ENCODE measurements at places on chromosomes 7 and 10.
A peak's percentile ranks its signal among the peaks of the same experiment; 100 is the strongest.

- no peak for DNase-seq
These were observed 196.6 kb downstream of the TRIL start for GRCh38 chr7:28761505-28761904.

- peak; percentile 91 for DNase-seq
These were observed 717 bp downstream of the ADCY1 start for GRCh38 chr7:45574669-45575500.

DNA sequence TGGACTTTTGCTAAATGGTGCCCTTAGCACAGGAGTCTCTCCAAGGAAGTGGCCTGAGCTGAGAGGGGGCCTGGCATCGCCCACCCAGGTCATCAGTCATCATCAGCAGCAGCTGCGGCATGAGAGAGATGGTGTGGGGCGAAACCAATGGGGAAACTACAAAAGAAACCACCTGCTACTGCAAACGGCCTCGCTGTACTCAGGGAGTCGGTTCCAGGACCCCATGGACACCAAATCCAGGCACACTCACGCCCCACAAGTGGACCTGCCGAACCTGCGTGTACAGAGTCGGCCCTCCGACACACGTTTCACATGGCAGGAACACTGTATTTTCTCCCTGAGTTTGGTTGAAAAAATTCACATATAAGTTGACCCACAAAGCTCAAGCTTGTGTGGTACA is 37.8 kb downstream of the DIP2C start:
- no peak for DNase-seq

DNA sequence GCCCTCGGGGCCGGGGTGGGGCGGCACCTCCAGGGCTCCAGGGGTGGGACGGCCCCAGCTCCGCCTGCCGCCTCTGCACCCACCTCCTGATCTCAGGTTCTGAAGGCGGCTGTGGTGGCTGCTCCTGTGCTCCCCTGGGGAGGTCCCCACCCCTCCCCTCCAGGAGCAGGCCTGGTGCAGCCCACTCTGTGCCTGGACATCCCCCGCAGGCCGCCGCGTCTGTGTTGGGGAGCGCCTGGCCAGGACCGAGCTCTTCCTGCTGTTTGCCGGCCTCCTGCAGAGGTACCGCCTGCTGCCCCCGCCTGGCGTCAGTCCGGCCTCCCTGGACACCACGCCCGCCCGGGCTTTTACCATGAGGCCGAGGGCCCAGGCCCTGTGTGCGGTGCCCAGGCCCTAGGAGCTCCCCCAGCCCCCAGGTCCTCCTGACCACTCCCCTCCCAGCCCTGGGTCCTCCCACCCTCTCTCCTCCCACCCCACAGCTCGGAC is 5.5 kb downstream of the CYP2W1 start:
- no peak for DNase-seq

DNA sequence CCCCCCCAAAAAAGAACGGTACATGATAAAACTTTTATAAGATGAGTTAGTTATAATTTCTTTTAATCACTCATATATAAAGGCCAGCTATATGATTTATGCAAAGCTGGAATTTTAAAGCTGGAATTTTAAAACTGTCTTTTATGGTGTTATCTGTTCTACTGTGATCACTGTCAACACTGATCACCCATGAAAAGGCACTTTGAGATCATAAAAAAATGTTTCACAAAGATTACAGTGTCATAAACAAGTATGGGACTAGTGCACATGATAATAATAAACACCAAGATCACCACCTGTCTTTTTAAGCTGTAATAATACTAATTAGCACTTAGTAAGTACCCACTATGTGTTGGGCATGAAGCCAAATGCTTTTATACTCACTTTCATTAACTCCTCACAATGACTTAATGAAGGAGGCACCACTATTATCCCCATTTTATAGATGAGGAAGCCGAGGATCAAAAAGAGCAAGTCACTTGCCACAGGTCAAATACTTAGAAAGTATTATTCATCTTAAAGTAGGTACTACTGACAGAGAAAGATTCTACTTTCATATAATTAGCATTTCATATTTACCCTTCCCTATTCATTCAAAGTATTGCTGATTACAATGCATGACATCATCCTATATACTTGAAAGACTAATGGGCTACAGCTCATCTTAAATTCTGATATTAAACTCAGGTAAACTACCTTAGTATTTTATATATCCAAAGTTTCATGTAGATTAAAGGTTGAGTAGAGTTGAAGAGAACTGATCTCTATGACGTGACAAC is 8.3 kb upstream of the RHOBTB1 start:
- DNase-seq = no peak

DNA sequence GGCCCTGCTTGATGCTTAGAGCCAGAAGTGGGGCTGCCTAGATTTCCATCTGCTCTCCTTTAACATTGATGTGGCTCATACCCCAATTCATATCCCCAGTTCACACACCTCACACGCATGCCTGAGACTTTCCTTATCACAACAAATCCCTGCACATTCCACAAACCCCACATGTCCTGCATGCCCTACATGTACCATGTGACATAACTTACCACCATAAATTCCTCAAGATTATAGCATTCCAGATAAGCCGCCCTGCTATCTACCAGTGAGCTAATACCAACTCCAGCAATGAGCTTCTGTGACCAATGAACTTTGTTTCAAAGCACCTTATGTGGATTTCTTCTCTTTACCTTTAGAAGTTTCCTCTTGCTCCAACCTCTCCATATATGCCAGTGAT is 104.7 kb upstream of the RAB11FIP2 start:
- DNase-seq = no peak

All from iPS-NIHi11 (cell line).